Stimulated activated naive CD8-positive, alpha-beta T cell treated with anti-CD3 and anti-CD28 coated beads, Interleukin-15, amount 100 ng/mL, for 72 hours (primary cell): ENCODE measurements at places on chromosomes 13 and 19.

GRCh38 chr19:1397838-1398237 lies 3.5 kb downstream of the GAMT start:
- no peak for DNase-seq

DNA sequence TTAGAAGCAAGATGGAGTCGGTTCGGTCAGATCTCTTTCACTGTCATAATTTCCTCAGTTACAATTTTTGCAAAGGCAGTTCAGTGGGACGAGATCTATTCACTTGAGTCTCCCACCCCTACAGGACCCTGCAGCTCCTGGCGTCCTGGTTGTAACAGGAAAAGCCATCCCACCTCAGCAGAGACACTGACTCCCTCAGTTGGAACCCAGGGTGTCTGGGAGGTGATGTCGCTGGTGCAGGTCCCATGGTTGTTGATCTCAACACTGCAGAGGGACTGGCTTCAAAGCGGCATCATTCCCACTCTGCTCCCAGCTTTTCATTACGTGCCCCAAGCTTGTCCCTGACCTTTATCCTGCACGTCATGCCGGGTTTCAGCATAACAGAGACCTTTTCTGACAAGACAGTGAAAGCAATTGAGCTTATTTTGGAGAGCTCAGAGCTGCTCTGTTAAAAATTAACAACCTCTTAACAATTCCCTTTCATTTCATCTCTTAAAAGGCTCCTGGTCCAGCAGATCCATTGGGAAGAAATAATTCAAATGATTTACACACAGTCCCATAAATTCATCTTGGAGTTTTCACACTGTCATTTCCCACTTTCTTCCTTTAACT lies 17.6 kb upstream of the COG3 start:
- DNase-seq: no peak

DNA sequence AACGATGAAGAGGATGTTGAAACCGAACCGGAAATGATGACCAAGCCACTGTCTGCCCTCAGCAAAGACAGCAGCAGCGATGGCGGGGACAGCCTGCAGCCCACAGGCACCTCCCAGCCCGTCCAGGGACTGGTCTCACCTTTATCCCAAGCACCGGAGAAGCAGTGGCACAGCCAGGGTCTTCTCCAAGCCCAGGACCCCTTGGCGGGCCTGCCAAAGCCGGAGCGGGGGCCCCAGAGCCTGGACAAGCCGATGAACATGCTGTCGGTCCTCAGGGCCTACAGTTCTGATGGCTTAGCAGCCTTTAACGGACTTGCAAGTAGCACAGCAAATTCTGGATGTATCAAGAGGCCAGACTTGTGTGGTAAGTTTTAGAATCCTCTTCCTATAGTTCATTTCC lies 177.0 kb downstream of the ZNF536 start:
- no peak for DNase-seq

- DNase-seq: no peak
These were observed 45.2 kb upstream of the MTIF3 start for GRCh38 chr13:27495551-27495950.

DNA sequence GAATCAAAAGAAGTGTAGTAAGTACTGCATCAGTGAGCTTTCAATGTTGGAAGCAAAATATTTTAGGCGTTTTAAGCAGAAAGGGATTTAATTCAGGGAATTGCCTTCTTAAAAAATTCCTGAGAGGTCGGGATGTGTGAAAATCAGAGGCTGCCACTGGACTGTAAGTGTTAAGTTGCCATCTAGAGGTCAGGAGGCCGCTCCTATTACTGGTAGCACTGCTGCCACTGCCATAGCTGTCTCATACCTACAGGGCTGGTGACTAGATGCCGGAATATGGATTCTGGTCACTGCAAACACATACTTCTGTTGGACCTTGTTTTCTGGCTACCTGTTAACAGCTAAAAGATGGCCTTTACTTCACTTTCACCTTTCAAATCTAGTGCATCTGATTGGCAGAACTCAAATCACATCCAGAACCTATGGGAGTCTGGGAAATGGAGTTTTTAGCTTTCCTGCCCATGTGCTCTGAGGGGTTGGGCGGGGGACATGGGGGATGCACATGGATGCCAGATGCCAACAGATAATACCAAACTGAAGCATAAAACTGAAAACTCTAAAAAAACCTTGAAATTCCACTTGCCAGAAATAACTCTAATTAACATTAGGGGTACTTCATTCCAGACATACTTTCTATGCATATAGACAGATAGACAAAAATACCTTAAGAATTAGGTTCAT lies 29.8 kb downstream of the DGKH start:
- no peak for DNase-seq

- peak; percentile 68 for DNase-seq
These were observed at the start of gene IZUMO1 for GRCh38 chr19:48746738-48747575. Gene IZUMO1, minus strand, starts transcription at chr19:48746909. Its CDS starts 1,050 bp downstream, at chr19:48745859.

DNA sequence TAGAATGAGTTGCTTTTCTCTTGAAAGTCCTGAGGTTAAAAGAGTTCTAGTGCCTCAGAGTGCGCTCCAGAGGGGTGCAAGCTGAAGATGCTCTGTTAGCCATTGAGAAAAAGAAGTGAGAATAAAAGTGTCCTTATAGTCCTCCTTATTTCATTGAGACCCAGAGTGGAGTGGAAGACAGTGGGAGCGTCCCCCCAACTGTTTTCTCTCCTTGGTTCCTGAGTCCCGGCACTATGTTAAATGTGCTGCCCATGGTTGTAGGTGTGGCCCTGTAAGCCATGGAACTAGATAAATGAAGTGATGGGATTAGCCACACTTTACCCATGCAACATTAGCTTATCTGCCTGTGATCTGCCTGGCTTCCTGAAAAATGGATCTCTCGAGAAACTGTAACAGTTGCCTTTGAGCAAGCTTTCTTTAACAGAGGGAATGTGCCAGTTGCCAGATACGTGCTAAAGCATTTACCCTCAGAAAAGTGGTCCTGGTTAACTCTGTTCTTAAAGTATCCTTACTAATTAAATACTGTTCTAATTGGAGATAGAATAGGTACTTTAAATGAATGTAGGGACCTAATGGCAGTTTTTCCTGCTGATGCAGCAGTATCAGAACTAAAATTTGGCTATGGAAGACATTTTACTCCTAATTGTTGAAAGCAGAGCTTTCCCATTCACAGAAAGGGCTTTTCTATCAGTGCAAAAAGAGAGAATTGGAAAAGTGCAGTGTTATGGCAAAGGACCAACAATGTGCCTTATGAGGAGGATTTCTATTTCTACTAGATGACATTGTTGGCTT lies 21.4 kb upstream of the PSG9 start:
- DNase-seq: peak; percentile 19

- peak; percentile 75 for DNase-seq
These were observed 590 bp upstream of the LGI4 start for GRCh38 chr19:35135389-35135909.

DNA sequence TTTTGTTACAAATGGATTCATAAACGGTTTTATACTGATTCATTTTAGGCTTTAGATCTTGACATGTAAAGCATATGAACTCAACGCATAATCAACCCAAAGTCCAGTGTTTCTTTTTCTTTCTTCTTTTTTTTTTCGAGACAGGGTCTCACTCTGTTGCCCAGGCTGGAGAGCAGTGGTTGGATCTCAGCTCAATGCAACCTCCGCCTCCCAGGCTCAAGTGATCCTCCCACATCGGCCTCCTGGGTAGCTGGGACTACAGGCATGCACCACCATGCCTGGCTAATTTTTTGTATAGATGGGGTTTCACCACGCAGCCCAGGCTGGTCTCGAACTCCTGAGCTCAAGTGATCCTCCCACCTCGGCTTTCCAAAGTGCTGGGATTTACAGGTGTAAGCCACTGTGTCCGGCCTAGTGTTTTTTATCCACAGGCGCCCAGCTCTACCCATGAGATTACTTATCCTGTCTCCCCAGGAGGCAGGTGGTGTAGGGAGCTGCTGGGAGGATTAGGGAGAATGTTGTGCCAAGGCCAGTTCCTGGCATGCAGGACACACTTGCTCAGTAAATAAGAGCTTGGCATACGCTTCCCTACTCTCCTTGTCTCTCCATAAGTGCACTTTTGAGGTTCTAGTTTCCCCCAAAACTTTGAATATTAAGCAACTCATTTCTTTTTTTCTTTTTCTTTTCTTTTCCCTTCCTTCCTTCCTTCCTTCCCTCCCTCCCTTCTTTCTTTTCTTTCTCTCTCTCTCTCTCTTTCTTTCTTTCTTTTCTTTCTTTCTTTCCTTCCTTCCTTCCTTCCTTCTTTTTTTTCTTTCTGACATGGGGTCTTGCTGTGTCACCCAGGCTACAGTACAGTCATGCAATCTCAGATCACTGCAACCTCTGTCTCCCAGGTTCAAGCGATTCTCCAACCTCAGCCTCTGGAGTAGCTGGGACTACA lies 4.8 kb upstream of the CEBPA start:
- no peak for DNase-seq

DNA sequence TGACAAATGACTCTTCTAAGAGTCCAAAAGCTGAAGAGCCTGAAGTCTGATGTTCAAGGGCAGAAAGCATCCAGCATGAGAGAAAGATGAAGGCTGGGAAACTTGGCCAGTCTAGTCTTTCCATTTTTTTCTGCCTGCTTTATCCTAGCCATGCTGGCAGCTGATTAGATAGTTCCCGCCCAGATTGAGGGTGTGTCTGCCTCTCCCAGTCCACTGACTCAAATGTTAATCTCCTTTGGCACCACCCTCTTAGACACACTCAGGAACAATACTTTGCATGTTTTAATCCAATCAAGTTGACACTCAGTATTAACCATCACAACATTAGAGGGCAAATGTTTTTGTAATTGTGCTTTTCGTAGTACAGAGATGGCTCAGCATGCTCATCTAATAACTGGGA lies 267.5 kb upstream of the KLHL1 start:
- DNase-seq: no peak

DNA sequence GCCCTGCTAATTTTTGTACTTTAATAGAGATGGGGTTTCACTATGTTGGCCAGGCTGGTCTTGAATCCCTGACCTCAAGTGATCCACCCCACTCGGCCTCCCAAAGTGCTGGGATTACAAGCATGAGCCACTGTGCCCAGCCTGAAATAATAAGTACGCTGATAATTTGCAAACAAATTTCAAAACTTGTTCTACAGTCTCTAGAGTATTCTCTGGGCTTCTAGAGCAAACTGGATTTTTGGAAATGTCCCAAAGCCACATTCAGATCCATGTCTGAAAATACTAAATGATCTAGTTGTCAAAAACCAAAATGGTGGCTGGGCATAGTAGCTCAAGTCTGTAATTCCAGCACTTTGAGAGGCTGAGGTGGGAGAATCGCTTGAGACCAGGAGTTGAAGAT lies 39.9 kb upstream of the PSPC1 start:
- DNase-seq: no peak

DNA sequence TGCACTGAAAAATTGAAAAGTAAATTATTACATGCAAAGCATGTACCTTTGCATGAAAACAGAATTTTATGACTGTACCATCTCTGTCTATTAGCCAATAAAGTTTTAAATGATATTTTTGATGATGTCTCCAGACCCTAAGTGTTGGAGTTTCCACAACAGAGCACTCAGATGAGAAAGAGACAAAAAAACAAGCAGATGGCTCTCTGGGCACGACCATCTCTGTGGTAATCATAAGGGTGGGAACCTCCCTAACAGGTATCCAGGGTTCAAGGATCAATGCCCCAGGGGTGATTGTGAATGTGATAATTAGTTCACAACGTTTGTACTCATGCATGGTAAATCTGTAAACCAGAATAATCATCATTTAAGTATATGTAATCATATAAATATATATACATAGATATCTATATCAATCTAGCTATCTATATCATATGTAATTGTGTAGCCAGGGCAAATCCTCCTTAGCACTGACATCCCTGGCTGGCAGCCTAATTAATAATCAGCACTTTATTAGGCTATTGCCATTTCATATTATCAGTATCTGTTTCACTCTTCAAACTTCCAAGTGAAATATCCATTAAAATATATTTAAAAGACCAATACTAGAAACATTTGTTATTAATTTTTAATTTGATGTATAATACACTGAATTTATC lies 41.2 kb upstream of the FAM124A start:
- no peak for DNase-seq

DNA sequence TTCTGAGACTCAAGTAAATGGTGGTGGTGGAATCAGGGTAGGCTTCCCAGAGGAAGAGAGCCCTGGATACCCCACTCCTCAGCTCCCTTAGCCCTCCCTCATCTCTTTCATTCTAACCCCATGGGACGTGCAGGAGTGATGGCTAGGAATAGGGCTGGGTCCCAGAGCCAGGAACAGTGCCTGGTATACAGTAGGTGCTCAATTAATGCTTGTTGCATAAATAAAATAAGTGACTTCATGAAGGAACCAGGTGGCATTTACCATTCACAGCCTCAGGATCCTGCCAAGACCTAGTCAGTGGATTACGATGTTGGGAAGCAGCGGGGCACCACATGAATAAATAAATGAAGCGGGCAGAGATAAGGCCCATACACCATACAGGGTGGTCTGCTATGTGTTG lies 3.9 kb downstream of the UNC13A start:
- no peak for DNase-seq

DNA sequence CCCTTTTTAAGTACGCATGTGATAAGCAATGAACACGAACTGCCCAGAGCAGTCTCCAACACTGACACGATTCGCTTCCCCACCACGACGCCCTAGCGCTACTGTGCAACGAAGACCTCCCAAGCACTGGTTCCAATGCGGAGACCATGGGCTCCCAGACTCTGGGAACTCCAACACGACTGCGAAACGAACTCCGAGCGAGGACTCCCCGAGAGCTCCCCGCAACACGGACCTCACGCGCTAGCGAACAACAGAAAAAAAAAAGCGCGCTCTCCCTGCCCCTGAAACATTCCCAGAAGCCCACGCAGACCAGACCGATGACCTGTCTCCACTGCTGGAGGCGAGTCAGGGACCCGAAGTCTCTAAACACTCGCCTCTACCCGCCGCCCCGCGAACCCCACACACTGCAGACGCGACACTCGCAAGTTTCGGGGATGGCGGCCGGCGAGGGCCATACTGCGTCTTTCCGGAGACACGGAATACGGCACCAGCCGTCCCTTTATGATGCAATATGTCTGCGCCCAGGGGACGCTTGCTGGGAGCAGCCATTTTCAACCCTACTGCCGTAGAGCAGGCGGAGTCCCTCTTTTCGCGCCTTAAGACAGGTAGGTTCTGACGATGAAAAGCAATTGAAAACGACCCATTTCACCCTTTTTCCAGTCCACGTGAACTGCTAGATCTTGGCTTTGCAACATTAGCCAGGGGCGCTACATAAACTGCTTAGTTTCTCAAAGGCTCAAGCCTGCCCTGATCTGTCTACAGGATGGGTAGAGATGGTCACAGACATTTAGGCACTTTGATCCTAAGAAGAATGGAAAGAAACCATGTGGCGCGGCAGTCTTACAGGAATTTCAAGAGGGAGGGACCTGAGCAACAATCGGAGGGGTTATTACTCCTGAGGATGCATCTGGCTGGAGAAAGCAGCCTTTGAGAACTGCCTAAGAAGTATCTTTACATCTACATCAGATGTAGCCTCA lies at the start of gene ZNF577:
Gene ZNF577, minus strand, starts transcription at position 430 of the 977 bp plus-strand sequence. CDS start 7,569 bp downstream, outside the sequence.
- DNase-seq: peak; percentile 69

GRCh38 chr19:21704320-21704719 lies 63.1 kb downstream of the ZNF100 start:
- DNase-seq: no peak

DNA sequence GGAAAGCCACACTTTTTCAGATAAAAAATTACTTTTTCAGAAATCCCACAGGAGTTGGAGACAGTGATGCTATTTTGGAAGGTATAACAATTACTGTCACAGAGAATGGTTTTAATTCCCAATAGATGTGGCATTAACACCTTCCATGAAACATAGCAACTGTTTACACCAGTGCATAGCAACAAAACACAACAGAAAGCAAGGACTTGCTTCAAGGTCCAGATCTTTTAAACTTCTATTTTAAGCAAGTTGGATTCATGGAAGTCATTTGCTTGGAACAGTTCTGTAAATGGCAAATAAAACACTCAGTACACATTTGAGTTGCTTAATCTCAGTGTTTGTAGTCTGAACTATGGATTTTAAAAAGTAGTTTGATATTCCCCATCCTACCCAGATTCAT lies 385.9 kb upstream of the SPRY2 start:
- DNase-seq: no peak
